ENCODE measurements at places on chromosomes 12 and 14.

- no peak for DNase-seq
Measured at GRCh38 chr12:20832911-20833310, 22.4 kb downstream of the SLCO1B3 start.

- no peak for DNase-seq
Measured at GRCh38 chr14:32055175-32055574, 21.9 kb upstream of the ARHGAP5 start.

- DNase-seq: no peak
Measured at GRCh38 chr14:95233702-95234241, 76.4 kb upstream of the DICER1 start.

- no peak for DNase-seq
Measured at GRCh38 chr12:42603246-42603990, 13.9 kb upstream of the PRICKLE1 start.

- no peak for DNase-seq
Measured at GRCh38 chr12:12403264-12404248, 46.7 kb downstream of the BORCS5 start.

GRCh38 chr14:25351269-25351668 lies 301.3 kb upstream of the STXBP6 start:
- DNase-seq: no peak

DNA sequence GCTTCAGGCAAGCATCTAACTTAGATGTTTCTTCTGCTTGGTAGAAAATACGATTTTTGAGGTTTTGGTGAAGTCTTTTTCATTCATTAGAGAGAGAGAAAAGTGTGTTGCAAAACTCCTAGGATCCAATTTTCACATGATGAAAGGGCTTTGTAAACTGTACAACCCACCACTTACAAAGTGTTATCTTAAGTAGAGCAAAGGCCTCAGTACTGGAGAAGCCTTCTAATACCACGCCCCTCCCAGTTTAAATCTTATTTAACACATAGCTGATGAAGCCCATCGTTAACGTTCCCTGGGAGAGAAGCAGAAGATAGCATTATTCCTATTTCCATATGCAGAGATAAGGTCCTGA lies 869 bp downstream of the APOLD1 start:
- no peak for DNase-seq

- DNase-seq: no peak
Measured at GRCh38 chr12:41074473-41074769, 113.7 kb upstream of the PDZRN4 start.

Measured in stimulated activated CD4-positive, alpha-beta T cell treated with anti-CD3 and anti-CD28 coated beads, Interleukin-12 subunit alpha, Interleukin-12 subunit beta, amount 100 ng/mL, for 24 hours (primary cell).